ENCODE measurements at places on chromosomes 11 and 22.

- DNase-seq = no peak
These were observed 11.6 kb downstream of the SLC3A2 start for GRCh38 chr11:62892077-62892922.

GRCh38 chr11:8608652-8609051 is 14.6 kb upstream of the STK33 start:
- no peak for DNase-seq

DNA sequence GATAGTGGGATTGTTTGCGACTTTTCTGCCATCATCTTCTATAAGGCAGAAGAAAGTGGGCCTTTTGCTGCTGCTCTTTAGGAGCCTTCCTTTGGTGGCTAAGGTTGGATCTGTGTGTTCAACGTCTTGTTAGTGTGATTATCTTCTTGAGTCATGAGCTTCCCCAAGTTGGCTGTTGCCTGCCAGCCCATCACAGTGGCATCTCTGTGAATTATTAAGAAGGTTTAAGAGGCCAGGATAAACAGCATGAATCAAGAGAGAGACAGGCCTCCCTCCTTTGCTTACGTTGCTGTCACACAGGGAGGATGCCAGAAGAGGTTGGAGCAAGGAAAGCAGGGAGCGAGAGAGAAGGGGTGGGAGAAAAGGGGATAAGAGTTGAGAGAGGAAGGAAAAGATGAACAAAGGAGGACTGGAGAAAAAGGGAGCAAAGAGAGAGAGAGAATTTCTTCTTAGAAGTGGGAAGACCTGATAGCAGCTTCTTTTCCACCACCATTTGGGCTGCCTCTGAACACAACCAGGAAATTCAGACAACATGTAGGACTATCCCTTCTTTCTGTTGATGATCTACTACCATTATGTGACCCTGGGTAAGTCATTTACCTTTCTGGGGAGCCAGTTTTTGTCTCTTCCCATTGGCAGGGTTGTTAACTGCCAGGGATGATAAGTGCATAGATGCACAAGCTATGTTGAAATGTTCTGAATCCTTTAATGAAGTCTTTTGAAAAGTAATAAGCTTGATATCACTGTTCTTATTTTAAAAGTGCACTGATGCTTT is 126.5 kb downstream of the NAV2 start:
- no peak for DNase-seq

GRCh38 chr22:49193901-49194465 is 633.7 kb downstream of the BRD1 start:
- DNase-seq = no peak

DNA sequence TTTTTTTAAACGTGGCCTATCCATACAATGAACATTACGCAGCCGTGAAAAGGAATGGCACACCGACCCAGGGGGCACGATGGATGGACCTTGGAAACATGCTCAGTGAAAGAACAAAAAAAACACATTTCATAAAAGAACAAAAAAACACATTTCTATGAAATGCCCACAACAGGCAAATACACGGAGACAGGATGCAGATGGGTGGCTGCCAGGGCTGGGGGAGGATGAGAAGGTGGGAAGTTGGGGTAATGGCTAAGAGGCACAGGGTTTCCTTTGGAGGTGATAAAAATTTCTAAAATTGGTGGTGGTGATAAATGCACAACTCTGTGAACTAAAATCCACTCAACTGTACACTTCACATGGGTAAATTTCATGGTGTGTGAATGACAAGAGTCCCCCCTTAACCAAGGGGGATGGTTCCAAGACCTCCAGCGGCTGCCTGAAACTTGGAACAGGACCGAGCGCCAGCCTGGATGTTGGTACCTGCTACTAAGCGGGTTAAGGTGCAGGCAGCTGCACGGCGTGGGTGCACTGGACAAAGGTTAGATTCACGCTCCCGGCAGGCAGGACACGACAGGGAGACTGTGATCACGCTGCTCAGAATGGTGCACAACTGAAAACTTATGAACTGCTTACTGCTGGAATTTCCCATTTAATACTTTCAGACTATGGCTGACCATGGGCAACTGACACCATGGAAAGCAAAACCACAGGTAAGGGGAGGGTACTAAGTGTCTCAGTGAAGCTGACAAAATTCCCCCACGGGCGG is 16.5 kb downstream of the BRD1 start:
- no peak for DNase-seq

- no peak for DNase-seq
These were observed 46.3 kb upstream of the SLC22A12 start for GRCh38 chr11:64544616-64545296.

DNA sequence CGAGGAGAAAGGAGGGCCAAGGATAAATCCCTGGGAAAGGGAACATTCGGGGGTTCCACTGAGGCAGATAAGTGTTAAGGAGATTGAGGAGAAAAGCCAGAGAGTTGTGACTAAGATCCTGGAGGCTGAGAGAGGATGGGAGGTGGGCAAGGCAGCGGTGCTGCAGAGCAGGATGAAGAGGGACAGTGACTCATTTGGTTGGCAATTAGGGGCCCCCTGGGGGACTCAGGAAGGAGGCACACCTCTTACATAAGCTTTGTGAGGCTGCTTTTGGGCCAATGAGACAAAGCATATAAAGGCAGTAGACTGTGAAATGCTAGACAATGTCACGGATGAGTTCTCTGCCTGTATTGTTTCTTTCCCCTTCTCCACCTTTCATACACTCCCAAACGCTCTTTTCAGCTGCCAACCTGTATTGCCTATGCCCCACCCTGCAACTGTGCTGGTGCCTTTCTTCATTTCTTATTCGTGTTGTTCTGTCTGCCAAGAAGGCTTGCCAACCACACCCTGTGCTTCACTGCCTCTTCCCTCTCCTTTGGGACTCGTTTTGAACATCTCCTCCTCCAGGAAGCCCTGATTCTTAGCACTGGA is 246.8 kb upstream of the KIRREL3 start:
- no peak for DNase-seq

GRCh38 chr11:64229090-64229743 is 1.1 kb upstream of the DNAJC4 start:
- DNase-seq = no peak

GRCh38 chr11:2991452-2992233 is 486 bp downstream of the NAP1L4 start:
- peak; percentile 62 for DNase-seq

GRCh38 chr11:124756033-124756752 is 4.1 kb upstream of the VSIG2 start:
- peak; percentile 20 for DNase-seq

- DNase-seq = no peak
These were observed 5.2 kb downstream of the DGAT2 start for GRCh38 chr11:75773595-75774353.

DNA sequence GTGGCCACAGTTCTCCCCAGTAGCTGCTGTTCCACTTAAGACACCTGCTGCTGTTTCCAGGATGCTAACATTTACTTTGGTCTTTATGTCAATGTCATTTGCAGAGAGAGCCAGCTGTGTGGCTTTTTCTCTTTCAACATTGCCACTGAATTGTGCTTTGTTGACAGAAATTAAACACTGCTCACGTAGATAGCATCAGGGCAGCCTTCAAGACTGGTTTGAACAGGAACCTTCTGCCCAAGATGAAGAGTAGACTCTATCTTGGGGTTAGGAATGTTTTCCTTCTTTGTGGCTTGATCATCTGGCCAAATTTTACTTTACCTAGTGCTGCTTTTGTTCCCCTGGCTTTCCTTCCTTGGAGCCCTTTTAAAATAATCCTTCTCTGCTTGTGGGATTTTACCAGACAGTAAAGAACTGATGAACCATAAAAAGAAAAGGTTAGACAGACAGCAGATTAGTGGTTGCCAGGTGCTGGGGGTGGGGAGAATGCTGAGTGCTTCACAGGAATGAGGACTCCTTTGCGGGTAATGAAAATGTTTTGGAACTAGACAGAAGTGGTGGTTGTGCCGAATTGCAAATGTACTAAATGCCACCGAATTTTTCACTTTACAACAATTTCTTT is 22.7 kb upstream of the XBP1 start:
- no peak for DNase-seq

Measured in islet precursor cell (in vitro differentiated cells).